Activated T-helper 1 cell treated with anti-CD3 and anti-CD28 coated beads, Interleukin-12 subunit alpha, Interleukin-12 subunit beta, Interleukin-2, Interleukin-4 antibody, amounts not matched to agents 30 ng/mL and 10 ng/mL and 1 ng/mL, durations not matched to agents 14 hours and 24 hours and 36 hours (primary cell): ENCODE measurements at places on chromosomes 1 and 21. TPM values are rescaled to one million over a fixed set of nuclear protein-coding genes. Genes with fewer than 3 reads are reported as not detected.

TAF12 gene
- total RNA-seq = 32.8 and 33.9 TPM in 2 replicates

SH2D1B gene
- total RNA-seq = 0.10 TPM in 1 of 2 replicates, not detected in the other

BPNT1 gene
- 27.0 and 28.2 TPM in 2 replicates for total RNA-seq

SPRR2F gene
- not detected in 2 replicates for total RNA-seq

SPATA21 gene
- total RNA-seq = not detected in 2 replicates

CELF3 gene
- not detected in 2 replicates for total RNA-seq

CAMSAP2 gene
- 0.83 and 1.3 TPM in 2 replicates for total RNA-seq

DYNLT5 gene
- not detected in 2 replicates for total RNA-seq

NMNAT2 gene
- not detected in 2 replicates for total RNA-seq

MAP10 gene
- total RNA-seq = 3.3 and 3.4 TPM in 2 replicates

GPR3 gene
- 3.2 and 4.0 TPM in 2 replicates for total RNA-seq

VAV3 gene
- total RNA-seq = 5.3 and 6.1 TPM in 2 replicates

EPHX1 gene
- 1.0 and 1.6 TPM in 2 replicates for total RNA-seq

AMIGO1 gene
- total RNA-seq = 1.2 TPM in 2 replicates

FCRL6 gene
- total RNA-seq = not detected in 2 replicates

CYP4A11 gene
- total RNA-seq = not detected in 2 replicates

OPRD1 gene
- 0.05 TPM in 1 of 2 replicates, not detected in the other for total RNA-seq

MMEL1 gene
- total RNA-seq = 0.86 and 1.0 TPM in 2 replicates

S100A3 gene
- not detected in 2 replicates for total RNA-seq

INKA2 gene
- total RNA-seq = 1.3 and 1.7 TPM in 2 replicates

USH2A gene
- not detected in 2 replicates for total RNA-seq

LIN28A gene
- total RNA-seq = not detected in 2 replicates

TFAP2E gene
- 0.47 TPM in 2 replicates for total RNA-seq

NPHS2 gene
- not detected in 2 replicates for total RNA-seq

AADACL4 gene
- total RNA-seq = not detected in 2 replicates

ATP5PO gene
- total RNA-seq = 168 and 176 TPM in 2 replicates

PCSK9 gene
- not detected in 2 replicates for total RNA-seq

FCRL1 gene
- total RNA-seq = not detected in 2 replicates
